Caco-2 (cell line): ENCODE measurements at places on chromosomes 5 and 9. TPM values are rescaled to one million over a fixed set of nuclear protein-coding genes. Genes with fewer than 3 reads are reported as not detected.
A peak's percentile ranks its signal among the peaks of the same experiment; 100 is the strongest.

ADAMTSL2 gene
- 0.46 and 0.68 TPM in 2 replicates for total RNA-seq

GRCh38 chr9:27548055-27548741 is 18.6 kb upstream of the MOB3B start:
- no peak for DNase-seq

SLC36A2 gene
- not detected in 2 replicates for total RNA-seq

DNA sequence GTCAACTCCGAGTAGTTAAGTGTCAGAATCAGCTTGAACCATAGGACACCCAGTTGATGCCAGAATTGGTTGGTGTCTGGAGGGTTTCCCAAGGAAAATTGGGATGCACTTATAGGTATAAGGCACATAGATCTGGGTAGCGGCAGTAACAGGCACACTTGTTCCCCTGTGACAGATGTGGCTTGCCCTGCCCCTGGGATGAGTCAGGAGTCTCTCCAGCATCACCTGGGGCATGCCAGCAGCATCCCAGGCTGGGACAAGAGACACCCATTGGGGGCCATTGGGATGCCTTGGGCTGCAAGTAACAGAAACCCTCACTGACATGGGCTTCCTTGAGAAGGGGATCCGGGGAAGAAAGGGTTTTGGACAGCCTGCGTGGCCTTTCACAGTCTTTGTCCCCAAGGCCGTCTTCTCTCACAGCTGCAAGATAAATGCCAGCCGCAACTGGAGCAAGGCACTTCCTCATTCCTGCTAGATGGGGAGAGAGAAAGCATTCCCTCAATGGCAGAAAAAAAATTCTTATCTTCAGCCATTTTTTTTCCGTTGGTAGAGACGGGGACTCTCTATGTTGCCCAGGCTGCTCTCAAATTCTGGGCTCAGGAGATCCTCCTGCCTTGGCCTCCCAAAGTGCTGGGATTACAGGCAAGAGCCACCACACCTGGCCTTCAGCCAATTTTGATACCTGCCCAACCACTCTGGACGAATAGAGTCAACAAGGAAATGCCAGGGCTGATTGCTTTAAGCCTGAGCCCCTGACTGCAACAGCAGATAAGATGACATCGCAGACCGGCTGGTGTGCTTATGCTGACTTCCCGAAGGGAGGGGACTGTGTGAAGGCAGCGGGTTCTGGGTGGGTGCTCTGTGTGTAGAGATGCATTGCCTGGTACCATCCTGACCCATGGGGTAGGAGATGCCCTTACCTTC is 13.3 kb upstream of the RNF130 start:
- peak; percentile 62 for DNase-seq

- no peak for DNase-seq
These were observed 557.4 kb upstream of the ZNF462 start for GRCh38 chr9:106305428-106306133.

TMEM252 gene
- not detected in 2 replicates for total RNA-seq

DNA sequence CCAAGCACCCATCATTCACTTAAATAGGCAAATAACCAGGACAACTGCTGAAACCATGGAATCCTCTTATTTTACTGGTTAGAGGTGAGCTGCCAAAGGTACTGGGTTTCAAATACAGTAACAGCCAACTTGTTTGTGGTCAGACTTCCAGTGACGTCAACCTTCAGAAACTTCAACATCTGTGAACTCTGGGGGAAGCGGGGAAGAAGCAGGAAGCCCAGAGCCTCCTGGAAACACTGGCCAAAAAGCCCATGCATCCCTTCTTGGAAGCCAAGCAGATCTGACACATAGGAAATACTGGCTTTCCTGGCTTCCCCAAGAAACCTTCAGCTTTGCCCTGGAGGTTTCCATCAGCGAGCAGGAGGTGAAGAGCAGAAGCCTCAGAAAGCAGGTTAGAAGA is 4.9 kb upstream of the FRRS1L start:
- no peak for DNase-seq

SLC23A1 gene
- total RNA-seq: 20.4 and 24.0 TPM in 2 replicates

DNA sequence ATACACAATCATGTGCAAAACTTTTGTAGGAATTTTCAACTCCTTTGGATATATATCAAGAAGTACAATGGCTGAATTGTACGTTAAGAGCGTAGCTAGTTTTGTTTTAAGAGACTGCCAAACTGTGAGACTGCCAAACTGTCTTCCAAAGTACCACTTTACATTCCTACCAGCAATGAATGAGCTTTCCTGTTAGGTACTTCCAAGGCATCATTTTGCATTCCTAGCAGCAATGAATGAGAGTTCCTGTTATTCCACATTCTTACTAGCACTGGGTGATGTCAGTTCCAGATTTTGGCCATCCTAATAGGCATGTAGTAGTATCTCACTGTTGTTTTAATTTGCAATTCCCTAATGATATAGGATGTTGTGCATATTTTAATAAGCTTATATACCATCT is 219.3 kb downstream of the KCNN2 start:
- DNase-seq: no peak

ADRB2 gene
- not detected in 2 replicates for total RNA-seq

PCDHGB3 gene
- 0.54 and 0.60 TPM in 2 replicates for total RNA-seq

FOXD4L4 gene
- 0.26 and 0.32 TPM in 2 replicates for total RNA-seq

- peak; percentile 41 for DNase-seq
These were observed 92.5 kb upstream of the CPEB4 start for GRCh38 chr5:173795601-173796000.

F12 gene
- total RNA-seq: 13.3 and 14.0 TPM in 2 replicates

MLANA gene
- total RNA-seq: not detected in 2 replicates

DNA sequence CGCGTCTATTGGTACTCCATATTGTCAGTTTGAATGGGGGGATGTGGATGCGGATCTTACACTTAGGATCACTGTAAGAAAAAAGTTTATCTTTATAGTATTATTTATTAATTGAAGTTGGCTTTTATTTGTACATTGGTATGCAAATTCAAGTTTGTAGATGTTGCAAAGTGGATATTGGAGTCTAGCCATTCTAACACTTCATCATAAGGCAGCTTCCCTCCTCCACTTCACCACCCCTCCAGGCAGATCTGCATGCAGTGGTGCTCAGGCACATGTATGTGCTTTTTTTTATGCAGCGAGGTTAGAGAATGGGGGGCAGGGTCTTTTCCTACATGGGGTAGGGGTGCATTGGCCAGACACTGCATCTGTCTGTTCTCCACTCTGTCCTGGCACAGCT is 84.3 kb downstream of the IQGAP2 start:
- no peak for DNase-seq

GRCh38 chr9:114803479-114804265 is 2.2 kb downstream of the TNFSF15 start:
- DNase-seq: no peak

DNA sequence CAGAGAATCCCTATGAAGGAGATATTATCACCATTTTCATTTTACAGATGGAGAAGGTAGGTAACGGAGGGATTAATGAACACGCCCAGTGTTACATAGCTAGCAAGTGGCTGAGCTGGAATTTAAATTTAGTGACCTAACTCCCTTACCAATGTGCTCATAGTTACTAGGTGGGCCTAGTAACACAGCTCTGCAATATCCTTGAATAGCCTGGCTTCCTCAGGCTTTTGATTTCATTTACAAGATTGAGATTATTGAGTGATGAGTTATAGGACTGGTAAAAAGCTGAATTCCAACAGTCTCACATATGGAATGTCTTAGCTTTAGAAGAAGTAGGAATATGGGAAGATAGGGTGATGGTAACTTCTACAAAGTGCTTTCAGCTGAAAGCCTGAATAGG is 336.3 kb upstream of the KIF2A start:
- DNase-seq: no peak

GABRP gene
- total RNA-seq: 4.8 and 8.8 TPM in 2 replicates

DNA sequence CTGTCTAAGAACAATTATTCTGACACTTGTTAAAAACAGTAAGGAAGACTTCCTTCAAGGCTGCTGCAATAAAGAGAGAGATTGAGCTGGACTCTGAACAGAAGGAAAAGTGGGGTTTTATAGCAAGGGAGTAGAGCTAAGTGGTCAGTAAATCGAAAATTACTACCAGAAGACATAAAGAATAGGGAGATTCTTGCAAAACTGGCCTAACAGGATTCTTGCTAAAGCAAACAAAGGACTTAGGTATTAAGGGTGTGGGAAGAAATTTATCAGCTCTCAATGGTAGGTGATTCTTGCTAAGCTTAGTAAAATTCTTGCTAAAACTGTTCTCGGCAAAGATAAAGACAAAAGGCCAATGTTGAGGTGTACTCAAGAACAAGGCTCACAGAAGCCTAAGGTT is 300.5 kb downstream of the SLCO4C1 start:
- peak; percentile 79 for DNase-seq

- DNase-seq: no peak
These were observed 4.4 kb upstream of the SHISAL2B start for GRCh38 chr5:64685866-64686265.

CDC20B gene
- total RNA-seq: not detected in 2 replicates

PCDHB9 gene
- not detected in 2 replicates for total RNA-seq

DNA sequence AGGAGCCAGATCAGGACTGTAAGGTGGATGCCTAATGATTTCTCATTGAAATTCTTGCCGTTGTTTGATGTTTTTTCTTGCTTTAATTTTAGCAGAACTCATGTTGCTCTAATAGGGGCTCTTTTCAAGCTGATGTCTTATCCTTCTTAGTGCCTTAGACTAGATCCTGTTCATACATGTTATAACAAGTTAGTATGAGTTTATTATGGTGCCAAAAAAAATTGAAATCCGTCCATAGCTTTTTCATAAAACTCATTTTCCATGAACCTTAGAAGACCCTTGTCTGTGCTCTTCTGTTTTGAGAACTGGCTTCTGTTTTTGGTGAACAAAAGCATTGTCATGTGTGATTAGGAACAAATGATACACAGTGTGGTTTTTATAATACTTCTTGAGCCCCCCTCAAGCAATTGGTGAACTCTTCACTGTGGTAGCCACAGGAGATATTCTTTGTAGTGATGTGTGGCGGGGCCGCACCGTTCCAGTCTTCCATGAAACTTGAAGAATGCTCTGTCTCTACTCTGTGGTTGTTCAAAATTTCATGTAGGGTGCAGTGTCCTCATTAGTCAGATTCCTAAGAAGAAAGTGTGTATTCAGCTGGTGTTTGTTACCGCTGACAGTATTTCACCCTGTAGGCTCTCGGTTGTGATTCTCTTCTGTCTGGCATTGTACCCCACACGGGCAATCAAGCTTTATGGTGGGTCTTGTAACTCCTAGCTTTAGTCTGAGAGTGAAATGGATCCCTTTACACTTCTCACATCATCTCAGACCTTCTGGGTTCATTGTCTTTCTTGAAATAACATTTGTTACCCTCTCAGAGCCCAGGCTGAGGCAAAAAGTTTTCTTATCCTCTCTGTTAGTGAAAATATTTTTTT is 10.7 kb downstream of the OTULIN start:
- DNase-seq: no peak

PCDHGB2 gene
- 1.00 and 1.3 TPM in 2 replicates for total RNA-seq

DNA sequence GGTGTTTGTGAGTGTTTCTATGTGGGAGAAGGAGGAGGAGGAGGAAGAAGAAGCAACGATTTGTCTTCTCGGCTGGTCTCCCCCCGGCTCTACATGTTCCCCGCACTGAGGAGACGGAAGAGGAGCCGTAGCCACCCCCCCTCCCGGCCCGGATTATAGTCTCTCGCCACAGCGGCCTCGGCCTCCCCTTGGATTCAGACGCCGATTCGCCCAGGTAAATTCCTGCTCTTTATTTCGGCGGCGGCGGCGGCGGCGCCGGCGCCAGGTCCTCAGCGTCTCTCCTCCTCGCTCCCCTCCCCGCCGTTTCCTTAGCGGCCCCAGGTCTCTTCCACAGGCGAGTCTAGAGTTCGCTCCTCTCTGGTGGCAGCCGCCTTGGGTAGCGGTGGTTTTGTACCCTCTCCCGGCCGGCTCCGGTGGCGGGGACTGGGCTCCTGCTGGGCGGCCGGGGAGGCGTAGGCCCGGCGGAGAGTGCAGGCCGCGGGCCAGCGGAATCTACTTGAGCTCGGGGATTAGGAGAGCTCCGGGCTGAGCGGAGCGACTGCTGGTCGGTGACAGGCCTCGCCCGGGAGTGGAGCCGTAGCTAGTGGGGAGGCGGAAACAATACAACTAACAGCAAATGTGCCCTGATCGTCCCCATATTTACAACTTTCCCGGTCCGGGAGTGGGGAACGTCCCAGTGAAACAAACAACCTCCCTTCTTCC is 547 bp downstream of the NIPBL start:
- peak; percentile 68 for DNase-seq

GRCh38 chr9:13397661-13398060 is 118.2 kb upstream of the MPDZ start:
- DNase-seq: no peak

DNA sequence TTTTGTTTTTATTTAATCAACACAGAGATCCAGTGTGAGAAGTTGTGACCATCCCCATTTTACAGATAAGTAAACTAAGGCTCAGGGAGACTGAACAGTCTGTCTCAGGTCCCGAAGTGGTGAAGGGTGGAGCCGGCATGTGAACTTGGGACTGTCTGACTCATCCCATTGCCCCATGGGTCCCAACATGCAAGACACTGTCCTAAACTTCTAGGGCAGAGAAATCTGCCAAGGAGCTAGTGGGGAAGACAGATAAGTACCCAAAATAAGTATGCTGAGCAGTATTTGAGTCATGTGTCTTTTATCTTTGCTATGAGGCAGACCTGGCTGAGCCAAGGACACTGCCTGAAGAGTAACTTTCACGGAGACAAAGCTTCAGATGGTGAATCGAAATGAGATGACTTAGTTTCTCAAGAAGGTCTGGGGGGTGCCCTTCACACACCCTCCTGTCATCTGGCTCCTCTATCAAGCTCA is 64.3 kb upstream of the SLC25A51 start:
- no peak for DNase-seq
